Calu3 (cell line): ENCODE measurements at places on chromosomes 12 and 14. TPM values are rescaled to one million over a fixed set of nuclear protein-coding genes. Genes with fewer than 3 reads are reported as not detected.

DNA sequence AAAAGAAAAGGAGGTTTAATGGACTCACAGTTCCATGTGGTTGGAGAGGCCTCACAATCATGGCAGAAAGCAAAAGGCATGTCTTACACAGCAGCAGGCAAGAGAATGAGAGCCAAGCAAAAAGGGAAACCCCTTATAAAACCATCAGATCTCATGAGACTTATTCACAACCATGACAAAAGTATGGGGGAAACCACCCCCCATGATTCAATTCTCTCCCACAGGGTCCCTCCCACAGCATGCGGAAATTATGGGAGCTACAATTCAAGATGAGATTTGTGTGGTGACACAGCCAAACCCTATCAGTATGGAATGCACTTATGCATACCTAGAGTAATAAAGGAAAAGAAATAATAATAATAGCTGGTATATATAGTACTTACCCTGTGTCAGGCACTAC is 4.5 kb upstream of the GLIPR1 start:
- no peak for DNase-seq
- H3K4me3 ChIP-seq, result no peak overlapping the region
- H3K4me1 ChIP-seq, result peaks cover 20% of the 10 kb centered on the region
- peaks cover 11% of the 10 kb centered on the region for H3K36me3 ChIP-seq
- no peak overlapping the region for H3K27ac ChIP-seq
- no peaks in the 10 kb centered on the region for H3K27me3 ChIP-seq

- no peak overlapping the region for H3K27ac ChIP-seq
- no peaks in the 10 kb centered on the region for H3K27me3 ChIP-seq
- H3K4me3 ChIP-seq, result no peak overlapping the region
- peaks cover 7% of the 10 kb centered on the region for H3K4me1 ChIP-seq
- no peaks in the 10 kb centered on the region for H3K36me3 ChIP-seq
- no peak for DNase-seq
Measured at GRCh38 chr12:121064116-121064515, 25.1 kb upstream of the OASL start.

GRCh38 chr14:99166506-99166905 is 105.5 kb downstream of the BCL11B start:
- no peak for DNase-seq
- H3K4me1 ChIP-seq, result no peaks in the 10 kb centered on the region
- H3K36me3 ChIP-seq, result no peaks in the 10 kb centered on the region
- no peak overlapping the region for H3K4me3 ChIP-seq
- no peak overlapping the region for H3K27ac ChIP-seq

Gene DNAJC22
- total RNA-seq, result 9.6 and 15.7 TPM in 2 replicates
